ENCODE measurements at places on chromosomes 3 and 15. TPM values are rescaled to one million over a fixed set of nuclear protein-coding genes. Genes with fewer than 3 reads are reported as not detected.

DNA sequence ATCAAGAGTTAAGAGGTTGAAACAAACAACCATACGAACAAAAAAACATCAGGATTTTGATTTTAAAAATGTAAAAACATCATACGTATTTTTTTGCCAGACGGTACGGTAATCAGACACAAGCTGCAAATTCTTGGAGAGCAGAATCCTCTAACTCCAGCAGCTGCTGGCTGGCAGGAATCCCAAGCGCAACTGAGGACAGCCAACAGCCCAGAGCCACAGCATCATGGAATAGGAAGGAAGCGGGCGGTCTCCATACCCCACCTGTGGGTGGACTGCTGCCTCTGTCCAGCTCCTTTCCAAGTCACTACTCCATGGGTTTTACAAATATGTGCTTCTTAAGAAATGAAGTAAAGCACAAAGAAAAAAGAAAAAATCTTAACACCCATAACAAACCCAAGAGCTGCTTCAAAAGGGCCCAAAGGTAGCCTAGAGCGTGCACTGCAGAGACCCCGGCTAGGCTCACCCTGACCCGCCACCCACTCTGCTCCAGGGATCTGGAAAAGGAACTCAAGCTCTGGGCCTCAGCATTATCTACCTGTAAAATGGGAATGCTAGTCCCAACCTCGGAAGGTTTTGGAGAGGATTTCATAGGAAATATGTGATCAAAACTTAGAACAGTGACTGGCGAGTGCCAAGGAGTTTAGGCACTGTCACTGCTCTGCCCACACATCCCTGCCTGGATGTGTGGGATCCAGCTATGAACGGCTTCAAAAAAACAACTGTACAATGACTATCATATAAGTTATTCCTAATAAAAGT, 33.4 kb downstream of the ZXDC start:
- peaks cover 20% of the 10 kb centered on the region for H3K4me1 ChIP-seq
- no peak overlapping the region for H3K27ac ChIP-seq
- H3K27me3 ChIP-seq: no peaks in the 10 kb centered on the region
- H3K36me3 ChIP-seq: peaks cover 28% of the 10 kb centered on the region
- no peak overlapping the region for H3K4me3 ChIP-seq

DNA sequence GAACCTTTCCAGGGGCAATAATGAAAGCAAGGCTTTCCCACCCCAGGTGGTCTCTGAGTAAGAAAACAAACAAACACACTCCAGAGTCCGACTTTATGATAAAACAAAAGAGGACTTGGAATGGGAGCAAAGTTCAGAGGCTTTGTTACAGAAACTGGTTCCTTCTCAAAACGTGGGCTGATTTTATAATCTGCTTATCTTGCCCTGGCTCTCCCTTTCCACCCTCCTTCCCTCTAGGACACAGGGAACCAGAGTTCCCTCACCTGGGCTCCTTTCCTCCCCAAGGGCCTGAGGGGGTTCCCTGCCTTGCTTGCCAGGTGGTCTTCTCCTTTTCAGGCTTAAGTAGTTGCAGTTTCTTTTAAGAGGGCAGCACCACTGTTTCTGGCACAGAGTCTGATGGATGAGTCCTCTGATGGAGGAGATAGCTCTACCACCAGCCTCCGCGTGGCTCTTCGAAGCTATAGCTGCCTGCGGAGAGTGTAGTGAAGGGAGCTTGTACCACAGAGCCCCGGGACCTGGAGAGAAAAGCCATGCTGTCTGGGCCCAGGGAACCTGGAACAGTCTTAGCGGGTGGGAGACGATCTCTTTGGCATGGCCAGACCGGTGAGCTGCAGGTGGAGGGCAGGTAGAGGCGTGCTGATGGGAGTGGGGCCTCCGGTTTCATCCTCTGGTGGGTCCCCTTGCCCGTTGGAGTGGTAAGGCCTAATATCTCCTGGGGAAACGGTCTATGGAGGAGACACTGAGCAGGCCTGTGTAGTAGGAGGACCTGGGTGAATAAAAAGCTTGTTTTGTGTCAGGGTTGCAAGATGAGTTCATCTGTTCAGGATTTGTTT, 68.7 kb downstream of the SMAD6 start:
- no peak overlapping the region for H3K4me3 ChIP-seq
- H3K27me3 ChIP-seq: no peaks in the 10 kb centered on the region
- H3K27ac ChIP-seq: no peak overlapping the region
- no peaks in the 10 kb centered on the region for H3K36me3 ChIP-seq
- H3K4me1 ChIP-seq: peaks cover 35% of the 10 kb centered on the region

GRCh38 chr3:195703776-195704175, 17.0 kb upstream of the MUC20 start:
- H3K4me3 ChIP-seq: no peak overlapping the region
- no peaks in the 10 kb centered on the region for H3K4me1 ChIP-seq
- H3K36me3 ChIP-seq: peaks cover 9% of the 10 kb centered on the region
- DNase-seq: no peak
- H3K27me3 ChIP-seq: no peaks in the 10 kb centered on the region

GRCh38 chr15:57477736-57478522, 101.6 kb downstream of the CGNL1 start:
- no peak overlapping the region for H3K27ac ChIP-seq
- H3K4me1 ChIP-seq: no peaks in the 10 kb centered on the region
- DNase-seq: no peak
- H3K27me3 ChIP-seq: no peaks in the 10 kb centered on the region
- H3K36me3 ChIP-seq: no peaks in the 10 kb centered on the region
- no peak overlapping the region for H3K4me3 ChIP-seq

GRCh38 chr15:66897971-66898370, 167.4 kb upstream of the SMAD3 start:
- H3K4me3 ChIP-seq: no peak overlapping the region
- H3K4me1 ChIP-seq: peaks cover 10% of the 10 kb centered on the region
- no peak overlapping the region for H3K27ac ChIP-seq
- H3K36me3 ChIP-seq: no peaks in the 10 kb centered on the region

GRCh38 chr15:29670998-29671981, 151.0 kb downstream of the TJP1 start:
- peaks cover 13% of the 10 kb centered on the region for H3K27me3 ChIP-seq
- H3K4me1 ChIP-seq: peaks cover 3% of the 10 kb centered on the region
- no peak for DNase-seq
- no peak overlapping the region for H3K27ac ChIP-seq
- no peaks in the 10 kb centered on the region for H3K36me3 ChIP-seq
- H3K4me3 ChIP-seq: no peak overlapping the region

DNA sequence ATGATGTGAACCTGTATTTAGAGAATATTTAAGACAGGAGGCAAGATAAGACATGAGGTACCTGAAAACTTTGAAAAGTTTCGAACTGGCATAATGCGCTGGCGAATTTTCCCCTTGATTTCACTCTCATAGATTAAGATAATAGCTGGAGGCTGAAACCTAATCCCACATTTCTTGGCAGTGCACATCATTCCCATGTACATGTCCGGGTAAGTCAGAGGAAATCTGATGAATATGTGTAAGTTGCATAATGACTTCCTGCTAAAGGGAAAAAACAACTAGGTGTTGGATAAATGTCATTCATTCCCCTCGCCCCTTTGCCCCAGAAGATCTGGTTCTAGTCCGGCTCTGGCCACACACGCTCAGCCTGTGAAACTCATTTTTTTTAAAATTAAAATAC, 3.6 kb downstream of the CEP19 start:
- no peak overlapping the region for H3K4me3 ChIP-seq
- no peak for DNase-seq
- H3K27ac ChIP-seq: no peak overlapping the region
- H3K36me3 ChIP-seq: no peaks in the 10 kb centered on the region
- no peaks in the 10 kb centered on the region for H3K27me3 ChIP-seq
- peaks cover 14% of the 10 kb centered on the region for H3K4me1 ChIP-seq

THRB gene
- total RNA-seq: 3.1 TPM

CD47 gene
- 67.7 TPM for total RNA-seq

GHSR gene
- total RNA-seq: not detected

DNA sequence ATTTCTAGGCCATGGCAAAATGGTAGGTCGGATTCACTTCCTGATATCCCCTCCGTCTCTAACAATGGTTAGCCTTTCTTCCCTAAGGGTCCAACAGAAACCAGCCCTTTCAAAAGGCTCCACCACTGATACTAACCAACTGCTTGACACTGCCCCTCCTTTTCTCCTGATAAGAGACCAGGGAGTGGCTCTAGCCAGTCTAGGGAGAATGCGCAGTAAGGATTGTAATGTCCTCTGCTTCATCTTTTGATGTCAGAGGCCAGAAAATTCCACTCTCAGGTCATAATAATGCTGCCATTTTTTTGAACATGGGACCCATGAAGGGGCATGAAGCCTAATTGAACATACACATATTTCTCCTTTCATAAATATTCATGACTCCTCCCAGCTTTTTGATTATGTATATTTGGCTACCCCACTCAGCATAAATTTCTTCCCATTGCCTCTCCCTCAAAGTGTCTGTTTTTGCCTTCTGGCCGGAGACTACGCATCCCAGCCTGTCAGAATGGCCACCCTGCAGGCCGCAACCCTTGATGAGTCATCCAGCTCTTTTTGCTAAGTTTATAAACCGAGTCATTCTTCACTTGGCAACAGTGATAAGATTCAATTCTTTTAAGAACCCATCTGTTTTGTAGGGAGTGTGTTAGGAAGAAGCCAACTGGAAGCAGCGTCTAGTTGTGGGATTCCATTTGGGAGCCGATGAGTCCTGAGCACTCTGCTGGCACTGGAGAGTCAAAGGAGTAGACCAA, 189.0 kb upstream of the MCTP2 start:
- H3K36me3 ChIP-seq: no peaks in the 10 kb centered on the region
- H3K4me3 ChIP-seq: no peak overlapping the region
- H3K4me1 ChIP-seq: no peaks in the 10 kb centered on the region
- no peaks in the 10 kb centered on the region for H3K27me3 ChIP-seq
- no peak for DNase-seq
- H3K27ac ChIP-seq: no peak overlapping the region

DNA sequence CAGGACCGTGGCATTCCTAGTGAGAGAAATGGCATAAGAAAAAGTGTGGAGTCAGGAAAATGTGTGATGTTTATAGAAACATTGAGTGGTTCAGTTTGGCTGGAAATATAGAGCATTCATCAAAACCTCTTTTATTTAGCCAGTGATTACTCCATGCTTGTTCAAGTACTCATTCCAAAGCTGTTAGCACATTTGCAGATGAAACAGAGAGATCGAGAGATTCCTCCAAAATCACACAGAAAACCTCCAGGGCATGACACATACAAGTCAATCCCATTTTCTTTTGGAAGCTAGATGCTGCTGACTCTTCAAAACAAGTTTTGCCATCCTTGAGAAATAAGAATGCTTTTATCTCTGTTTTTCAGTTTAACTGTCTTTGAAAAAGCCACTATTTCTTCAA, 11.5 kb upstream of the MB21D2 start:
- H3K27me3 ChIP-seq: no peaks in the 10 kb centered on the region
- DNase-seq: no peak
- no peak overlapping the region for H3K27ac ChIP-seq
- no peak overlapping the region for H3K4me3 ChIP-seq
- H3K36me3 ChIP-seq: no peaks in the 10 kb centered on the region

SLC28A1 gene
- total RNA-seq: 0.35 TPM

TRPM1 gene
- total RNA-seq: not detected

GRCh38 chr3:42831321-42831713, 22.1 kb downstream of the ACKR2 start:
- no peaks in the 10 kb centered on the region for H3K4me1 ChIP-seq
- peak; percentile 57 for DNase-seq
- no peaks in the 10 kb centered on the region for H3K36me3 ChIP-seq
- H3K27me3 ChIP-seq: peaks cover 2% of the 10 kb centered on the region
- H3K27ac ChIP-seq: no peak overlapping the region

KLHL40 gene
- 114 TPM for total RNA-seq

C2CD4A gene
- total RNA-seq: under 0.01 TPM

TGM5 gene
- 0.13 TPM for total RNA-seq

- H3K4me1 ChIP-seq: peaks cover 40% of the 10 kb centered on the region
- H3K4me3 ChIP-seq: no peak overlapping the region
- H3K27me3 ChIP-seq: no peaks in the 10 kb centered on the region
- no peak for DNase-seq
- H3K36me3 ChIP-seq: no peaks in the 10 kb centered on the region
Measured at GRCh38 chr15:42069496-42070278, 24.7 kb downstream of the PLA2G4D start.

- no peak for DNase-seq
- H3K27me3 ChIP-seq: peaks cover 3% of the 10 kb centered on the region
- no peak overlapping the region for H3K4me3 ChIP-seq
- peaks cover 7% of the 10 kb centered on the region for H3K4me1 ChIP-seq
- H3K36me3 ChIP-seq: no peaks in the 10 kb centered on the region
- H3K27ac ChIP-seq: no peak overlapping the region
Measured at GRCh38 chr3:13132731-13133410, 59.6 kb upstream of the IQSEC1 start.

- no peak overlapping the region for H3K27ac ChIP-seq
- H3K27me3 ChIP-seq: no peaks in the 10 kb centered on the region
- H3K4me1 ChIP-seq: no peaks in the 10 kb centered on the region
- H3K4me3 ChIP-seq: no peak overlapping the region
- DNase-seq: no peak
Measured at GRCh38 chr3:191343913-191344312, 13.6 kb upstream of the UTS2B start.

DNA sequence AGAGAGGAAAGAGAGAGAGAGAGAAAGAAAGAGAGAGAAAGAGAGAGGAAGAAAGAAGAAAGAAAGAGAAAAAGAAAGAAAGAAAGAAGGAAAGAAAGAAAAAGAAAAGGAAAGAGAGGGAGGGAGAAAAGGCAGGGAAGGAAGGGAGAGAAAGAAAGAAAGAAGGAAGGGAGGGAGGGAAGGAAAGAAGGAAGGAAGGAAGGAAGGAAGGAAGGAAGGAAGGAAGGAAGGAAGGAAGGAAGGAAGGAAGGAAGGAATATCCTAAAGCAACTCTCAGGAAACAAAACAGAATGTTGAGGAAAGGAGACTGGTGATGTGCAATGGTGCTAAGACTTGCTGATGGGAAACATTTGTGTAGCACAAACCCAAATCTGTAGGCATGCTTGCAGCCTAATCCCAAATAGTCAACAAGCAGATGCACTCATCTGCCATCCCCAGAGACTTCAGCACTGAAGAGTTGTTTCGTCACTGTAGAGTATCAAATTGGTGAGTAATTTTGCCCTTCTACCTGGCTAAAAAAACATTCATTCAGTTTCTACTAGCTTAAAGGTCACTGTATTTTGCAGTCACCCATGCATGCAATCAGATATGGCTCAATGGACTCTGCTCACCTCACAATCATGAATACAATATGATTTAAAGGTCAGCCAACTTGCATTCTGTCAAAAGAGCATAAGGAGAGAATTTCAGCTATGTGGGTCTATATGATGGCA, 480.3 kb downstream of the FGF12 start:
- no peak overlapping the region for H3K27ac ChIP-seq
- no peaks in the 10 kb centered on the region for H3K36me3 ChIP-seq
- H3K4me3 ChIP-seq: no peak overlapping the region
- H3K27me3 ChIP-seq: no peaks in the 10 kb centered on the region

GUCA1C gene
- total RNA-seq: not detected

RTP4 gene
- 0.27 TPM for total RNA-seq

GRCh38 chr15:65922621-65923020, 53.3 kb downstream of the RAB11A start:
- no peaks in the 10 kb centered on the region for H3K27me3 ChIP-seq
- no peak overlapping the region for H3K27ac ChIP-seq
- no peak overlapping the region for H3K4me3 ChIP-seq
- no peaks in the 10 kb centered on the region for H3K4me1 ChIP-seq
- H3K36me3 ChIP-seq: peaks cover 5% of the 10 kb centered on the region

GRCh38 chr3:66304293-66304692, 83.5 kb downstream of the SLC25A26 start:
- H3K36me3 ChIP-seq: no peaks in the 10 kb centered on the region
- no peak overlapping the region for H3K4me3 ChIP-seq
- no peaks in the 10 kb centered on the region for H3K27me3 ChIP-seq
- DNase-seq: no peak

GRCh38 chr3:116561529-116561928, 116.2 kb upstream of the LSAMP start:
- no peaks in the 10 kb centered on the region for H3K4me1 ChIP-seq
- no peak overlapping the region for H3K27ac ChIP-seq
- H3K27me3 ChIP-seq: no peaks in the 10 kb centered on the region
- no peaks in the 10 kb centered on the region for H3K36me3 ChIP-seq
- H3K4me3 ChIP-seq: no peak overlapping the region
- no peak for DNase-seq
